Epithelial cell of proximal tubule (primary cell): ENCODE measurements at places on chromosomes 11 and 22.

- no peak for DNase-seq
Observed at GRCh38 chr11:79932612-79933011, 491.8 kb upstream of the TENM4 start.

- peak; percentile 47 for DNase-seq
Observed at GRCh38 chr11:70483077-70483861, 84.9 kb downstream of the CTTN start.

DNA sequence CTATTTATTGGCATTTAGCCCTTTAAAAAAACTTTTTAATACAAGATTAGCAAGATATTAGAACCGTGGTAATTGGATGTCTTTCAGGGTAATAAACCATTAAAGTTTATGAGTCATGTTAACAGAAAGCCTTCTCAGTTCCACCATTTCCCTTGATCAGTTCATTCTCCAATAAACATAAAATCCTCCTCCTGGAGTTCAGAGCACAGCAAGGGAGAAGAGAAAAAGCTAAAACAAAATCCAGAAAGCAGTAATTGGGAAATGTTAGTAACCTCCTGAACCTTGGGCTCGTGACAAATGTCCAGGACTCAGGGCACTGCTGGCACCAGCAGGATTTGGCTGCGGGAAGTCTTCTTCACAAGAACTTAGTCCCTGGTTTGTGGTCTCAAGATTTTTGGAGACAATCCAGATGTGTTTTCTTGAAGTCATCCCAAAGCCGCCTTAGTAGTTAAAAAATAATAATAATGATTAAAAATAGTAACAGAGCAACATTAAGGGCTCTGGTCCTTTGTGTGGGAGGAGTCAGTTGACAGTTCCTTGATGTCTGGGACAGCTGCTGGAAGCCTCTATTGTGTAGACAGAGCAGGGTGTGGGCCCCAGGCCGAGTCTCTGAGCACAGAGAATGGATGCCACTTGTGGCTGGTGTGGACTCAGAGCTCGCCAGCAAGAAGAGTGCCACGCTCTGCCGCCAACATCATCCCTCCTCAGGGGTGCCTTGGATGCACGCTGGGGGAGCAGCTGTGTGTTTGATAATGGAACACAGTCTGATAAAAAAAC, 43.4 kb upstream of the PITPNB start:
- DNase-seq: no peak

GRCh38 chr11:111581341-111581740, 20.9 kb upstream of the SIK2 start:
- no peak for DNase-seq

- no peak for DNase-seq
Observed at GRCh38 chr11:67314218-67314617, 10.9 kb downstream of the SSH3 start.
